Activated T-helper 2 cell treated with anti-CD3 and anti-CD28 coated beads, Interferon-gamma antibody, Interleukin-2, Interleukin-4, amounts not matched to agents 10 μg/mL and 5 μg/mL and 100 μg/mL, durations not matched to agents 14 hours and 24 hours and 36 hours (primary cell): ENCODE measurements at places on chromosomes 3 and 15. TPM values are rescaled to one million over a fixed set of nuclear protein-coding genes. Genes with fewer than 3 reads are reported as not detected.

- H3K27ac ChIP-seq = no peak overlapping the region
- DNase-seq = no peak
- H3K4me1 ChIP-seq = peaks cover 1% of the 10 kb centered on the region
- H3K27me3 ChIP-seq = no peaks in the 10 kb centered on the region
- no peak overlapping the region for H3K4me3 ChIP-seq
Observed at GRCh38 chr15:56699743-56700142, 33.6 kb downstream of the ZNF280D start.

DNA sequence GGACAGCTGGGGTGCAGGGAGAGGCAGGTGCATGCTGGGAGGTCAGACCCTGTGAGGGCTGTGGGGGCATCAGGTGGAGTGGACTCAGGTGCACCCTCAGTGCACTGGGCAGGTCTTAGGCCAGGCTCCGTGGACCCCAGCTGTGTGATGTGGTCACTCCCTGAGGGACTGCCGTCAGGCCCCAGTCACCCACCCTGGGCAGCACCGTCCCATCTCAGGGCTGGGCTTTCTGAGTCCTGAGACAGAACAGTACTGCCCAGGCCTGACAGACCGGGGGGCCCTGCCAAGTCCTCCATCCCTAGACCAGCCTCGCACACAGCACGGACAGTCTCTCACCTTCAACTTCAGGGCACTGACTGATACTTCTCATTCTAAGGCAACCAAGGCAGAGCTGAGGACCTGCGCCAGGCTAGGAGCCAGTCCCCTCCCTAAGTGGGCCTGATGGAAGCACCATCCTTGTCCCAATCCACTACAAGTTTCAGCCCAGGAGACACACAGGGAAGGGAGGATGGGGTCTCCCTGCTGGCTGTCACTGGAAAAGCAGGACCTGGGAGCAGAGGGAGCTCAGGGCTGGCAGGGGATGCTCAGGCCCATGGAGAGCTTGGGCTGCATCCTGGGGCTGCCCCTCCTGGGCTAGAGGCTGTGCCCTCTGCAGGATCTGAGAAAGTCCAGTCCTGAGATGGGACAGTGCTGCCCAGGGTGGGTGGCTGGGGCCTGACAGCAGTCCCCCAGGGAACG, 86.3 kb downstream of the LMLN start:
- no peak overlapping the region for H3K27ac ChIP-seq
- H3K27me3 ChIP-seq = no peaks in the 10 kb centered on the region
- H3K36me3 ChIP-seq = no peaks in the 10 kb centered on the region
- no peak overlapping the region for H3K4me3 ChIP-seq
- DNase-seq = no peak
- no peaks in the 10 kb centered on the region for H3K4me1 ChIP-seq

GRCh38 chr3:141407047-141407446, 38.7 kb downstream of the ZBTB38 start:
- H3K27me3 ChIP-seq = no peaks in the 10 kb centered on the region
- peaks cover 65% of the 10 kb centered on the region for H3K36me3 ChIP-seq
- no peak overlapping the region for H3K27ac ChIP-seq
- no peak for DNase-seq
- H3K4me3 ChIP-seq = no peak overlapping the region

DNA sequence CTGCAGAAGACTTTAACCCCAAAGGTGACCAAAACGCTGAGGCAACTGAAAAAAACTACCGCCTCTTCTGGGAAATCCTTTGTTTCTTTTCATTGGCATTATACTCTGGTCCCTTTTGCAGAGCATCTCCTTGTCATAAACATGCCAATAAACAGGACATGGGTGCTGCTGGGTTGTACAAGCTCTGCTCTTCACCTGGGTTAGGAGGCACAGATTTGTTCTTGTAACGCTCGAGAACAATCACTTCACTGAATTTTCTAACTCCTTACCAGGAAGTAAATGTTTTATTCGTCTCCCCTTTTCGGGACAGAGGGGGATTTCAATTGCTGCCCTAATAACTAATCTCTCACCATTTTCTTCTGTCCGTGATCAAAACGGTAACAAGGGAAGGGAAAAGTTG, 1.3 kb downstream of the PLCH1 start:
- peaks cover 19% of the 10 kb centered on the region for H3K4me1 ChIP-seq
- H3K27me3 ChIP-seq = peaks cover 67% of the 10 kb centered on the region
- no peaks in the 10 kb centered on the region for H3K36me3 ChIP-seq
- H3K27ac ChIP-seq = no peak overlapping the region

- no peaks in the 10 kb centered on the region for H3K27me3 ChIP-seq
- no peak overlapping the region for H3K4me3 ChIP-seq
Observed at GRCh38 chr3:24177201-24177600, 232.1 kb downstream of the NR1D2 start.

DNA sequence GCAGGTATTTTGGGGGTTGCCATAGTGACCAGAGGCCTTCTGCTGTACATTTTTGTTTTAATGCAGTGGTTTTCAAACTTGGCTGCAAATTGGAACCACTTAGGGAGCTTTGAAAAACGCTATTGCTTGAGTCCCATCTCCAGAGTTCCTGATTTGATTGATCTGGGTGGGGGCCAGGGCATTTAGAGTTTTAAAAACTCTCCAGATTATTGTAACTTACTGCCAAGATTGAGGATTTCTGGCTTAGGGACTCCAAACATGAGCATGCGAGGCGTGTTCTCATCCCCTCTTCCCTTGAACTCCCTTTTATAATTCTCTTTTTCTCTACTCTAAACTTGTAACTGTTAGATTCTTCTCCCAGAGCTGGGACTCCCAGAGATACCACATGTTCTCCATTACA, 340.8 kb upstream of the SUCLG2 start:
- H3K27ac ChIP-seq = no peak overlapping the region
- H3K27me3 ChIP-seq = no peaks in the 10 kb centered on the region
- DNase-seq = no peak
- H3K4me3 ChIP-seq = no peak overlapping the region
- no peaks in the 10 kb centered on the region for H3K36me3 ChIP-seq

DNA sequence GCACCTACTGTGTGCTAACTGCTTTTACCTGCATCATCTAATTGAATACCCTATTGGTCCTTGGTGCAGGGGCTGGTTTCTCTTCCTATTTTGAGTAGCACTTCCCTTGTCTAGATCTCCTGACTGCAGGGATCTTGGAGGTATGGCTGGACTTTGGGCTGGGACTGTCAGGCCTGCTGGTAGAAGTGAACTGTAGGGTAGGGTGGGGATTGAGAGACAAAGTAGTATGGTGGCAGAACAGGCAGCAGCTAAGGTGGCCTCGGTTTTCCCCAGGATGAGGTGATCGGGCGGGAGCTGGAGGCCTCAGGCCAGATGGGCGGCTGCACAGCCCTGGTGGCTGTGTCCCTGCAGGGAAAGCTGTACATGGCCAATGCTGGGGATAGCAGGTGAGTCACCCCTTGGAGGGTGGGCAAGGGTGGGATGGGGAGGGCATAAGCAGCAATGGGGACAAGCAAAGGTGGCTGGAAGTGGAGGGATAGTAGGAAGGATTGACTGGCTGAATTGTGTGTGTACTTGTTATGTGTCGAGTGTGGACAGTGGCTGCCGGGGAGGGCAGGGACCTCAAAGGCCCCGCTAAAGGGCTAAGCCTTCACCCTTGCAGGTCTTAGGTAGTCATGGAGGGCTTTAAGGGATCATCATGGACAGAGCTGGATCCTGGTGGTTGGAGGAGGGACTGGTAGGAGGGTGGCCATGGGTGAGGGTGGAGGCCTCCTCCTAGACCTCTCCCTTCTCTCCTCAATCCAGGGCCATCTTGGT, 2.0 kb downstream of the PPM1M start:
- H3K27me3 ChIP-seq = no peaks in the 10 kb centered on the region
- no peak for DNase-seq
- H3K4me1 ChIP-seq = peaks cover 51% of the 10 kb centered on the region
- H3K27ac ChIP-seq = peak overlapping the region; percentile 81
- peaks cover 56% of the 10 kb centered on the region for H3K36me3 ChIP-seq

GRCh38 chr3:118000219-118000618, 1034.4 kb downstream of the IGSF11 start:
- H3K27ac ChIP-seq = no peak overlapping the region
- no peaks in the 10 kb centered on the region for H3K36me3 ChIP-seq
- DNase-seq = no peak
- H3K27me3 ChIP-seq = no peaks in the 10 kb centered on the region
- no peaks in the 10 kb centered on the region for H3K4me1 ChIP-seq
- H3K4me3 ChIP-seq = no peak overlapping the region

GRCh38 chr3:141257961-141258360, 26.3 kb downstream of the PXYLP1 start:
- peaks cover 84% of the 10 kb centered on the region for H3K4me1 ChIP-seq
- H3K4me3 ChIP-seq = peak overlapping the region; percentile 17
- no peak for DNase-seq

- H3K36me3 ChIP-seq = no peaks in the 10 kb centered on the region
- no peaks in the 10 kb centered on the region for H3K4me1 ChIP-seq
- no peak for DNase-seq
- no peak overlapping the region for H3K27ac ChIP-seq
Observed at GRCh38 chr3:155420881-155421486, 127.5 kb upstream of the STRIT1 start.

- no peak for DNase-seq
- no peak overlapping the region for H3K27ac ChIP-seq
- no peaks in the 10 kb centered on the region for H3K4me1 ChIP-seq
- H3K4me3 ChIP-seq = no peak overlapping the region
- no peaks in the 10 kb centered on the region for H3K27me3 ChIP-seq
Observed at GRCh38 chr15:97684249-97684648, 276.3 kb upstream of the ARRDC4 start.

DNA sequence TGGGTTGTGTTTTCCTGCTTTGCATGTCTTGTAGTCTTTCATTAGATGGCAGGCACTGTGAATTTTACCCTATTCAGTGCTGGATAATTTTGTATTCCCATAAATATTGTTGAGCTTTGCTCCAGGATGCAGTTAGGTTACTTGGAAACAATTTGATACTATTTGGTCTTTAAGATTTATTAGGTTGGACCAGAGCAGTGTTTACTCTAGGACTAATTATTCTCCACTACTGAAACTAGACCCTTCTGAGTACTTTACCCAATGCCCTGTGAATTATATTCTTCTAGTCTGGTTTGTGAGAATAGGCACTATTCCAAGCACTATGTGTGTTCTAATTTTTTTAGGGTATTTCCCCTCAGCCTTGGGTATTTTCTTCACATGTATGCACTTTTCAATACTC, 37.8 kb upstream of the TASOR start:
- no peak overlapping the region for H3K4me3 ChIP-seq
- H3K27me3 ChIP-seq = no peaks in the 10 kb centered on the region
- H3K27ac ChIP-seq = no peak overlapping the region
- DNase-seq = no peak
- peaks cover 33% of the 10 kb centered on the region for H3K4me1 ChIP-seq

GRCh38 chr3:117735481-117736101, 1026.0 kb downstream of the TUSC7 start:
- H3K36me3 ChIP-seq = no peaks in the 10 kb centered on the region
- H3K4me1 ChIP-seq = no peaks in the 10 kb centered on the region
- no peak for DNase-seq
- no peaks in the 10 kb centered on the region for H3K27me3 ChIP-seq
- no peak overlapping the region for H3K4me3 ChIP-seq

DNA sequence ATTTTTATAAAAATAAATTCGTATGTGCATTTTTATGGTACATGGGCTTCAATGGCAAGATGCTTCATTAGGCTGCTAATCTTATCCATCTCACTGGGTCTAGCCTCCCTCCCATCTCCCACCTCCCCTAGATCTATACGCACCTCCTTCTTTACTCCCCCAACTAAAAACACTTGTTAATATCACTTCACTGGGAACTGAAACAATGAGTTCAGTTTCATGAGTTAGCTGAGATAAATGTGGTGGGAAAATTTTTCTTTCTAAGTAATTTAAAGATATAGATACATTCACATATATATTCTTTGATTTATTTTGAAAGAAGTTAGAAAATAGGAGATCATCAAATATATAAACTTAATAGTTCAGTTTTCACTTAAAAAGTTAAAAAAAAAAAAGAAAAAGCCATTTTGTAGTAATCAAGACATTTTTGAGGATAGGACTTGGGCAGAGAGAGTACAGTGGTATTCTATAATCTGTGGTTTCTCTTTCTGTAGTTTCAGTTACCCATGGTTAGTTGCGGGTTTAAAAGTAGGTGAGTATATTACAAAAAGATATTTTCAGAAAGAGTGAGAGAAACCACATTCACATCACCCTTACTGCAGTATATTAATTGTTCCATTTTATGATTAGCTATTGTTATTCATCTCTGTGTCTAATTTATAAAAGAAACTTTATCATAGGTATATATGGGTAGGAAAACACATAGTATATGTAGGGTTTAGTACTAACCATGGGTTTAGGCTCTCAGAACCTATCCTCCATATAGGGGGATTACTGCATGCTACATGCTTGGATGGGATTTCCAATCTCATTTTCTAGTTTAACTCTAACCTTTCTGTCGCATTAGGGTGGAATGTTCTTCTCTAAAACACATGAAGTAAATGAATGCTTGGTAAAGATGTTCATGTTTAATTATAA, 316.0 kb upstream of the CBLB start:
- H3K4me1 ChIP-seq = peaks cover 47% of the 10 kb centered on the region
- H3K36me3 ChIP-seq = peaks cover 18% of the 10 kb centered on the region
- DNase-seq = no peak
- H3K27me3 ChIP-seq = no peaks in the 10 kb centered on the region
- no peak overlapping the region for H3K4me3 ChIP-seq

DNA sequence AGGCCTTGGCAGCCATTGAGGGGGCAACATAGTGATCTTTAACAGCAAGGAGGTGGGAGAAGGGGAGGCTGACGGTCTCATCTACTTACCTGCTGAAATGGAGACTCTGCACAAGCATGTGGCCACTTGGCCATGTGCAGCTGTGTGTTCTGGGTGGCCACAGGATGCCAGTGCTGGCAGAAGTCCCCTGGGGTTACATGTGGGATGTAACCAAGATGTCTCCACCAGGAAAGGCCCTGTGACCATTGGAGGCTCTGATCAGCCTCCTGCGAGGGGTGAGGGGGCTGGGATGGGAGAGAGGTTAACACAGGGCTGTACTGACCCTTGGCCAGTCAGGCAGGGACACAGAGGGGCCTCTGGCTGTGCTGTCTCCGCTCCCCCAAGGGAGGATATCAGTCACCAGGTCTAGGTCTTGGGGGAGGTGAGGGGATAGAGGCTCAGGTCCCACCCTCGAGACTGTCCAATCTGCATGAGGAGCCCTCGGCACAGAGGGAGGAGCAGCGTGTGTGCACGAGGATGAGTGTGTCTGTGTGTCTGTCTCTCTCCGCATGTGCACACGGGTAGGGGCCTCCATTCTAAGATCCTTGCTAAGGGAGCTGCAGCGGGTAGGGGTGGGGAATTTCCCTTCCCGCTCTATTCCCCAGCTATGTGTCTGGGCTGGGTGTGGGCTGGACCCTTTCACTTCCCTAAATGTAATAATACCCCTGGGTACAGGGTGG, 19.5 kb downstream of the PRKCD start:
- no peaks in the 10 kb centered on the region for H3K27me3 ChIP-seq
- H3K27ac ChIP-seq = no peak overlapping the region
- DNase-seq = no peak
- H3K4me3 ChIP-seq = no peak overlapping the region

- no peaks in the 10 kb centered on the region for H3K36me3 ChIP-seq
- H3K4me3 ChIP-seq = no peak overlapping the region
- H3K4me1 ChIP-seq = no peaks in the 10 kb centered on the region
- DNase-seq = no peak
- peaks cover 4% of the 10 kb centered on the region for H3K27me3 ChIP-seq
Observed at GRCh38 chr15:88989578-88989977, 76.4 kb upstream of the MFGE8 start.

FAM107A gene
- total RNA-seq = not detected in 2 replicates

PLAAT1 gene
- not detected in 2 replicates for total RNA-seq

CCR8 gene
- total RNA-seq = 11.3 and 12.2 TPM in 2 replicates

SMAD6 gene
- total RNA-seq = 0.43 and 0.57 TPM in 2 replicates

GOLIM4 gene
- total RNA-seq = 17.2 and 18.3 TPM in 2 replicates

NANOGP8 gene
- total RNA-seq = not detected in 2 replicates

AADAC gene
- not detected in 2 replicates for total RNA-seq
